Breast epithelium (tissue), 4 donors: ENCODE measurements at places on chromosomes 3 and 15. TPM values are rescaled to one million over a fixed set of nuclear protein-coding genes. Genes with fewer than 3 reads are reported as not detected.

GRCh38 chr3:194404365-194405140, 5.5 kb upstream of the GP5 start:
- no peak for DNase-seq
- H3K36me3 ChIP-seq = no peaks in the 10 kb centered on the region
- no peak overlapping the region for H3K27ac ChIP-seq
- H3K4me1 ChIP-seq = no peaks in the 10 kb centered on the region

DNA sequence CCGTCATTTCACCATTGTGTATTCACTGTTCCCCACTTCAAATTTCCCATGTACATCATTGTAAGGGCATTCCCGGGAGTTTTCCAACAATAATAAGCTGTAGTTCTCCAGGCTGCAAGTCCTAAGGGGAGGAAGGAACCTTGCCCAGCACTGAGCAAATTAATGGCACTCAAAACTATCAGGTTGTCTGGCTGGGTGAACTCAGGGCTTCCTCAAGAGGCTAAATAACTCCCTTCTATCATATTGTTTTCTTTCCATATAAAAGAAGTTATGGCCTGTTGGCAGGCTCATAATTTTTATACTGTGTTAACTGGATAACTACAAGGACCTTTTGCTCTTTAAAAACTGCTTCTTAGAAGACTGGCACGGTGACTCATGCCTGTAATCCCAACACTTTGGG, 71.4 kb downstream of the SEMA6D start:
- no peak for DNase-seq
- no peak overlapping the region for H3K4me3 ChIP-seq
- H3K36me3 ChIP-seq = no peaks in the 10 kb centered on the region
- no peaks in the 10 kb centered on the region for H3K4me1 ChIP-seq
- H3K27me3 ChIP-seq = no peaks in the 10 kb centered on the region
- H3K27ac ChIP-seq = no peak overlapping the region

- DNase-seq = no peak
- H3K36me3 ChIP-seq = no peaks in the 10 kb centered on the region
- no peak overlapping the region for H3K27ac ChIP-seq
Measured at GRCh38 chr15:78232951-78233350, 1.4 kb downstream of the ACSBG1 start.

DNA sequence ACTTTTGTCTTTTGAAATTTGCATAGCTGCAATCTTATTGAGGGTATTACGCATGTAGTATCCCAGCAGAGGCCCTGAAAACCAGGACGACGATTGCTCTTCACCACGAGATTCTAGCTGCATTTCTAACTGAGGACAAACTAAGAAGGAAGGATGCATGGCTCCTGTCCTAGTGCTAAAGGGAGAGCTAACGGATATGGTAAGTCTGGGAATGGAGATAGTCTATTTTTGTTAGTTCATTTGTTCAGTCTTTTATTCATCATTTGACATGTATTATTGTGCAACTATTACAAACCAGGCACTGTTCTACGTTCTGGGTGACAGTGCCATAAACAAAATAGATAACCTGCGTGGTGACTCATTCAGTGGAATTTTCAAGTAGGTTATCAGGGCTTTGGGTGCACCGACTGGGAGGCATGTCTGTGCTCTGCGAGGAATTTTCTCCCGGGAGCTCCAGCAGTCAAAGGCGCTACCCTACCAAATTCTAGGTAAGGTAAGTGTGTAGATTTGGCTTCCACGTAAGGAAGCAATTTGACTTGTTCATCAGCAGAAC, 51.9 kb upstream of the ETV5 start:
- no peaks in the 10 kb centered on the region for H3K36me3 ChIP-seq
- H3K4me1 ChIP-seq = no peaks in the 10 kb centered on the region
- H3K4me3 ChIP-seq = no peak overlapping the region
- H3K27ac ChIP-seq = no peak overlapping the region
- DNase-seq = no peak

DNA sequence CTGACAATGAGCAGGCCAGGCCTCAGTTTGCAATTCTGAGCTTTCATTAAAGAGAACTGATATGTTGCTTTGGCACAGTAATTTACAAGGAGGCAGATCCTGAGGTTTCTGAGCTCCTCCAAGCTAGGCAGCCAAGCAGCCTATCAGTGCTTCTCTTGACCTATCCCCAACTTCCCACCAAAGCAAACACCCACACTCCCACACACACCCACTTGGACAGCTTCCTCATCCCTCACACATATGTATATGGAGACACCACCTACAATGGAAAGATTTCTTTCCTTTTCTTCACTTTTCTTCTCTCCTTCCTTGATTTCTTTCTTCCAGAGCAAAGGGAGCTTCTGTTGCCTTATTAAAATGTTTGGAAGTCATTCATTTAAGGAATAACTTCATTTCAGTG, 217.0 kb downstream of the NLGN1 start:
- no peaks in the 10 kb centered on the region for H3K27me3 ChIP-seq
- no peaks in the 10 kb centered on the region for H3K36me3 ChIP-seq
- H3K4me3 ChIP-seq = no peak overlapping the region
- H3K27ac ChIP-seq = no peak overlapping the region

GRCh38 chr15:91238644-91239425, 138.8 kb downstream of the SV2B start:
- no peaks in the 10 kb centered on the region for H3K36me3 ChIP-seq
- no peaks in the 10 kb centered on the region for H3K27me3 ChIP-seq
- no peak overlapping the region for H3K4me3 ChIP-seq
- H3K4me1 ChIP-seq = no peaks in the 10 kb centered on the region

- H3K27ac ChIP-seq = no peak overlapping the region
- H3K4me1 ChIP-seq = no peaks in the 10 kb centered on the region
- no peaks in the 10 kb centered on the region for H3K36me3 ChIP-seq
- H3K27me3 ChIP-seq = no peaks in the 10 kb centered on the region
- DNase-seq = no peak
Measured at GRCh38 chr3:63096248-63097058, 181.7 kb upstream of the SYNPR start.

GRCh38 chr3:3194861-3195260, 15.4 kb upstream of the CRBN start:
- DNase-seq = no peak
- H3K4me1 ChIP-seq = no peaks in the 10 kb centered on the region
- H3K27ac ChIP-seq = no peak overlapping the region
- H3K27me3 ChIP-seq = no peaks in the 10 kb centered on the region

- no peaks in the 10 kb centered on the region for H3K36me3 ChIP-seq
- H3K27me3 ChIP-seq = no peaks in the 10 kb centered on the region
- no peak for DNase-seq
- no peak overlapping the region for H3K27ac ChIP-seq
Measured at GRCh38 chr15:66942649-66943390, 122.6 kb upstream of the SMAD3 start.

DNA sequence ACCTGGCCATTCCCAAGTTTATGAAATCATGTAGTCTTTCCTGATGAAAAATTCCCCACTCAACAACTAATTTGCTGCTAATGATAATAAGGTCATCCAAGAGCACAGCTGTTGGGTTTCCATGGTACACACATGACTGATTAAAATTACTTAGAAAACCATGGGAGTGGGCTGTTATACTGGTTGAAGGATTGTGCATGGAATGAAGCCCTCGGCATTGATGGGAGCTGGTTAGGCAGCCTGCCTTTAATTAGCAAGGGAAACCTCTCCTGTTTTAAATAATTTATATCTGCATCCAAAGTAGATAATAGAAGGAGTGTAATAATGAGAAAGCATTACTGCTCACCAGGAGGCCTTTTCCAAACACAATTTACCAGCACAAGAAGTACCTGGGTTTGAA, 235.1 kb upstream of the CFAP20DC start:
- H3K4me1 ChIP-seq = no peaks in the 10 kb centered on the region
- no peaks in the 10 kb centered on the region for H3K36me3 ChIP-seq
- H3K27me3 ChIP-seq = no peaks in the 10 kb centered on the region
- no peak for DNase-seq
- H3K27ac ChIP-seq = no peak overlapping the region
- no peak overlapping the region for H3K4me3 ChIP-seq

DNA sequence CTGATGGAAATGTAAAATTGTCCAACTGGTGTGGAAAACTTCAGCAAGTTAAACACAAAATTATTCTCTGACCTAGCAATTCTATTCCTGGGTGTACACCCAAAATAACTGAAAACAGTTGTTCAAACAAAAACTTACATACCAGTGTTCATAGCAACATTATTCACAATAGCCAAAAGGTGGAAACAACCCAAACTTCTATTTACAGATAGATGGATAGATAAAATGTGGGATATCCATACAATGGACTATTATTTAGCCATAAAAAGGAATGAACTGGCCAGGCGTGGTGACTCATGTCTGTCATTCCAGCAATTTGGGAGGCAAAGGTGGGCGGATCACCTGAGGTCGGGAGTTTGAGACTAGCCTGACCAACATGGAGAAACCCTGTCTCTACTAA, 6.9 kb upstream of the VWA5B2 start:
- no peak for DNase-seq
- no peak overlapping the region for H3K27ac ChIP-seq
- no peaks in the 10 kb centered on the region for H3K36me3 ChIP-seq
- H3K27me3 ChIP-seq = no peaks in the 10 kb centered on the region
- H3K4me1 ChIP-seq = no peaks in the 10 kb centered on the region

DNA sequence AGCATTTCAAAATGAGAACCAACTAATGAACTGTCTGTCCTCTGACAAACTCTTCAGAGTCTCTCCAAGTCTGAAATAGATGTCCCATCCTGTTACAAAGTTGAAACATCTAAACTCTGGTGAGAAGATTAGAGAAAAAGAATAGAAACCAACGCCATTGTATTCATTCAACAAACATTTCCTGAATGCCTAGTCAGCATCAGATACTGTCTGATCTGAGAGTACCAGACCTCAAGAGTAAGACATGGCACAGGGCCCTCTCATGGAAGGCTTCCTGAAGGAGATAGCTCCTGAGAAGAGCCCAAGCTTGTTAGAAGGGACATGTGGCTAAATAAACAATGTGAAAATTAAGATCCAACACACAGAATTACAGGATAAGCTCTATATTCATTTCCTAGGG, 164.1 kb upstream of the LRRN1 start:
- no peak for DNase-seq
- H3K27ac ChIP-seq = no peak overlapping the region
- H3K4me3 ChIP-seq = no peak overlapping the region
- no peaks in the 10 kb centered on the region for H3K36me3 ChIP-seq
- H3K4me1 ChIP-seq = no peaks in the 10 kb centered on the region

DNA sequence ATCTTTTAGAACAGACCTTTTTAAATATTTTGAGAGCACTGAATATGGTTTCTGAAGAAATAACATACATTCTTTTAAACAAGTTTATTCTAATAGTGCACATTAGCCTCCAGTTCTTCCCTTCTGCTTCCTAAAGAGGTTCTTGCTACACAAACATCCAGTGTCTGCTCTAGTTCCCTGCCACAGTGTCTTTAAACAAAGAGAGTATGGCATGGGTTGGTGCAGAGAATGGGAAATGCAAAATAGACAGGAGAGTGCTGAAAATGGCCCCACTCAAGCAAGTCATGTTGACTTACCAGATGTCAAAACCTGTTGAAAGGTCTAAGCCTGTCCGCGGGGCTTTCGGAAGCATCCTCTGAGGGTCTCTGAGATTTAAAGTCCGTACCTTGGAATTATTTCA, 72.1 kb upstream of the RPL35A start:
- no peak for DNase-seq
- H3K4me3 ChIP-seq = no peak overlapping the region
- no peaks in the 10 kb centered on the region for H3K4me1 ChIP-seq

DNA sequence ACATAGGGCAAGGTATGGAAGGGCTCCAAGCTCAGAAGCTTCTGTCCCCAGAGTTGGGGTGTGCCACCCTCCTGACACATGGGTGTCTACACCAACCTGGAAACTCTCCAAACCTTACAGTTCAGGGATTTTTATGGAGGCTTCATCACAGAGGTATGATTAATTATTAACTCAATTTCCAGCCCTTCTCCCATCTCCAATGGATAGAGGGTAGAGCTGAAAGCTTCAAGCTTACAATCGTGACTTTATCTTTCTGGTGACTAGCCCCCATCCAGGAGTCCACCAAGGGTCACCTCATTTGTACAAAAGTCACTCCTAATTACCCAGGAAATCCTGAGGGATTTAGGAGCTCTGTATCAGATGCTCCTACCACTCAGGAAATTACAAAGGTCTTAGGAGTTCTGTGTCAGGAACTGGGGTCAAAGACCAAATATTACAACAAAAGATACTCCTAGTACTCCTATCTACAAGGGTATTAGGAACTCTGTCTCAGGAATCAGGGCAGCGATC, 62.7 kb downstream of the TFDP2 start:
- no peak for DNase-seq
- H3K27ac ChIP-seq = no peak overlapping the region
- H3K4me3 ChIP-seq = no peak overlapping the region

- H3K27ac ChIP-seq = no peak overlapping the region
- DNase-seq = no peak
- no peaks in the 10 kb centered on the region for H3K4me1 ChIP-seq
- no peaks in the 10 kb centered on the region for H3K27me3 ChIP-seq
- H3K36me3 ChIP-seq = no peaks in the 10 kb centered on the region
- H3K4me3 ChIP-seq = no peak overlapping the region
Measured at GRCh38 chr3:31184261-31185061, 290.0 kb upstream of the GADL1 start.

DNA sequence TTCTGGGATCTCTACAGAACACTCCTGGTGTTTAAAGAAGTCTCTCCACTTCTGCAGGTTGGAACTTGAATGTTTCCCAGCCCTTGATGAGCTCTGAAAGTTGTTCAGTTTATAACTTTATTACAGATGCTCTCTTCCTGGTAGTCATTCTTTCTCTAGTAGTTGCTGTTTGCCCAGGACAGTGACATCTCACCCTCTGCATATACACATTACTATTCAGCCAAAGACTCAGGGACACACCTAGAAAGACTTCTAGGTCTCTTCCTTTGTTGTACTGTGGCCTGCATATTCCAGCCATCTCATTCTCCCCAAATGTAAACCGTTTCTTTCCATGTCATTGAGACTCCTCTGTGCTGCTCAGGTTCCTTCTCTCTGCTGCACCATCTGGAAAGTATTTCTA, 76.7 kb downstream of the MITF start:
- no peak overlapping the region for H3K4me3 ChIP-seq
- no peak for DNase-seq
- H3K27me3 ChIP-seq = no peaks in the 10 kb centered on the region
- H3K4me1 ChIP-seq = no peaks in the 10 kb centered on the region

DNA sequence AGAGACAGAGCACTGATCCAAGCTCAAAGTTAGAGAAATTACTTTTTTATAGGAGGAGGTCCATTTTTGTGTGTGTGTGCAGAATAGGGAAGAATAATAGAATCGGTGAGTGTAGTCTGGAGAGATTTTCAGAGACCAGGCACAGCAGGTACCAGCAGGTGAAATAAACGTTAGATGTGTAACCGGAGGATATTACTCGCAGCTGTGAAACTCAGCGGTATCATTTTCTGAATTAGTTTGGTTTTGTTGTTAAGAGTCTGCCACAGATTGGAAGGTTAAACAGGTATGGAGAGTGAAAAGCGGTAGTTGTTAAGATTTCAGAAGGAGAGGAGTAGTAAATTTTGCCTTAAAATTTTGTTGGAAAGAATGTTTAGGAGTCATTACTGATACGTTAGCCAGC, 69.9 kb downstream of the RGMA start:
- no peaks in the 10 kb centered on the region for H3K27me3 ChIP-seq
- no peak for DNase-seq
- H3K4me1 ChIP-seq = no peaks in the 10 kb centered on the region
- H3K27ac ChIP-seq = peak overlapping the region; percentile 45

The SLC24A1 gene
- 10.7 TPM for total RNA-seq

The TMCO5A gene
- not detected for total RNA-seq

The ST6GAL1 gene
- 28.5 TPM for total RNA-seq

The KCNH8 gene
- 1.3 TPM for total RNA-seq

The MYZAP gene
- total RNA-seq = 23.0 TPM

The SEMA3F gene
- 49.8 TPM for total RNA-seq

The TPRG1 gene
- 65.9 TPM for total RNA-seq

The GOLGA8J gene
- not detected for total RNA-seq

The DUOX2 gene
- 0.98 TPM for total RNA-seq
